ENCODE measurements at places on chromosomes 13 and 19. TPM values are rescaled to one million over a fixed set of nuclear protein-coding genes. Genes with fewer than 3 reads are reported as not detected.

Gene KCNN4
- total RNA-seq, result 15.5 TPM

Gene ARHGAP33
- total RNA-seq, result 8.7 TPM

Gene KISS1R
- 0.81 TPM for total RNA-seq

Gene CATSPERD
- total RNA-seq, result not detected

Gene ABHD13
- total RNA-seq, result 15.7 TPM

Gene KATNAL1
- total RNA-seq, result 2.4 TPM

Gene TRPC4
- total RNA-seq, result not detected

Gene KCTD12
- total RNA-seq, result 2.6 TPM

Gene ZNF296
- 2.6 TPM for total RNA-seq

Gene URAD
- total RNA-seq, result not detected

Gene GZMM
- 119 TPM for total RNA-seq

Gene GTF2F1
- total RNA-seq, result 65.2 TPM

Gene LIM2
- total RNA-seq, result not detected

Gene ANKRD24
- 0.83 TPM for total RNA-seq

Gene LENG9
- 2.3 TPM for total RNA-seq

Gene SLC1A6
- not detected for total RNA-seq

Gene ACTL9
- total RNA-seq, result not detected

Gene ZNF491
- 0.89 TPM for total RNA-seq

Gene ZNF681
- 1.7 TPM for total RNA-seq

Gene PSMC4
- 79.0 TPM for total RNA-seq

All from CD8-positive, alpha-beta T cell (primary cell).